ENCODE measurements at places on chromosomes 1 and 21.

DNA sequence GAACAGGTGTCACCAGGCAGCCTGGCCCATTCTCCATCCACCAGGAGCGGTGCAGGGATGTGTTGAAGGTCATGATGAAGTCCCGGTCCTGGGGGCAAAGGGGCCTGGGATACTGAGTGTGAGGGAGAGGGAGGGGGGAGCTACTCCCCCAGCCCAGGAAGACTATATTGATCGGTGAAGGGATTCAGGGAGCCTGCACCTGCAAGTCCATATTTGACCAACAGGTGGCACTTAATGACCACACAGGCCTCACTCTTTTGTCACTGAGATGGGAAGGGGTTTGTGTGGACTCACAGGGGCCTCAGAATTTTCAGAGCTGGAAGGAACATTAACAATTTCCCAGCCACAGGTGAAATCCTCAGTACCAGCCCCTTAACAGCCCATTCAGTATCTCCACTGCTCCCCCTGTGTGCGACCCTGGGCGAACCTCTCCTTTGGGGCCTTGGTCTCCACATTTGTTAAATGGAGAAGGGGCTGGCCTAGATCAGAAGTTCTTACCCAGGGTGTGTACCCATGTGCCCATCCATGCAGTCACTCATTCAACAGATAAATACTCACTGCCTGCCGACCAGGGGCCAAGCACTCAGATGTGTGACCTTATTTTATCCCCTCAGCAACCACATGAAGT is 55.6 kb downstream of the NKAIN1 start:
- peak; percentile 44 for DNase-seq

- DNase-seq: no peak
Observed at GRCh38 chr1:55443175-55443915, 228.2 kb upstream of the USP24 start.

DNA sequence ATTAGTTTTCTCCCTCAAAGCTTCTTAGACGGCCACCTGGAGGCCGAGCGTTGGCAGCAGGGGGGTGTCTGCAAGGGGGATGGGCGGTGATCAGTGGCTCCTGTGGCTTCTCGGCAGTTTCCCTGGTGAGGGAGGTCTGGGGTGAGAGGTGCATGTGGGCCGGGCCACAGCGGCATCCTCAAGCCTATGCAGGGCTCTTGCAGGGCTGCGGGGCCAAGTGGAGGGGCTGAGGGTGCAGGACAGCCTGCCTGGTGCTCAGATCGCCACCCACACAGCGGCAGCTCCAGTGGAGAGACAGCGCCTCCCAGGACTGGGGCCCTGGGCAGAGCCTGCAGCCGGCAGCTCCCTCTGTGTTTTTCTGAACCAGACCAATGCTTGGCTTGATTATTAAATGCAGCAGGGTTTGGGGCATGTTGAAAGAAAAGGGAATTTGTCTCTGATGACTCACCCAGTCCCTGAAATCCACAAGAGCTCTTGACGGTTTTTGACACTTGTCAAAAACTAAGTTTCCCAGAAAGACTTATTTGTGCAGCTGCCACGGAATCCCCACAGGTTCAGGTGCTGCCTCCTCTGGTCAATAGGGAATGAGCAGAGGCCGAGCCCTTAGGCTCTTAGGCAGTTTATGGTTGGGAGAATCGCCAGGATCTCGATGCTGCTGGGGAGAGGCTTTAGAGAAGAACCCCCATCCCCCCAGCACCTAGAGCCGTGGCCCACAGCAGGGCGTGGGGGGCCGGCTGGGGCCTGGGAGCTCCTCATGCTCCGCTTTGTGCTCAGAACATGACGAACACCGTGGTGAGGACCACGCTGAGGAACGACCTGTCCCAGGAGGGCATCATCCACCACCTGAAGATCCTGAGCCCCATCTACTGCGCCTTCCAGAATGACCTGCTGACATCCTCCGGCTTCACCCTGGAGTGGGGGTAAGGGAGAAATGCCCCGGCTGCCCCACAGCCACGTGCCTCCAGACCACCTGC is 54.7 kb downstream of the UMODL1 start:
- no peak for DNase-seq

GRCh38 chr1:60170709-60171108 is 97.1 kb upstream of the C1orf87 start:
- DNase-seq: no peak

GRCh38 chr1:33147997-33148314 is 33.9 kb downstream of the TRIM62 start:
- no peak for DNase-seq

GRCh38 chr1:46638921-46639320 is 22.3 kb upstream of the MOB3C start:
- DNase-seq: no peak

- peak; percentile 65 for DNase-seq
Observed at GRCh38 chr21:25881524-25882376, 147.0 kb downstream of the GABPA start.

GRCh38 chr1:60562740-60563139 is 489.2 kb upstream of the C1orf87 start:
- no peak for DNase-seq

DNA sequence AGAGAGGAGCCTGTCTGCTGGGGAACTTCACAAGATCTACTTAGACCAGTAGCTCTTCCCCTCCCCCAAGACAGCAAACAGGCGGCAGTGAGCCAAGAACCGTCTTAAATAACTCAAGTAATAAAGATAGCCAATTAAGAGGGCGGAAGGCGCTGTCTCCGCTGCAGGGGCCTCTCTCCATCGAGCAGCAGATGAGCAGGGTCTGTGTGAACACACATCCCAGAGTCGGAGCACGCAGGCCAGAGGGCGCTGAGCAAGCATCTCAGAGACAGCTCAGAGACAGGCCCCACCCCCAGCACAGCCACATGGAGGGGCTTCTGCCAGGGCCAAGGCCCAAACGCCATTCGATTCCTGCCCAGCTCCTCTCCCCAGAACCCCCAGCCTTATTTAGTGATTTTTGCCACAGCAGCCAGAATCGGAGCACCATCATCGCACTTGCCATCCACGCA is 11.1 kb downstream of the IFFO2 start:
- no peak for DNase-seq

GRCh38 chr1:192890134-192890533 is 81.3 kb downstream of the RGS2 start:
- DNase-seq: no peak

DNA sequence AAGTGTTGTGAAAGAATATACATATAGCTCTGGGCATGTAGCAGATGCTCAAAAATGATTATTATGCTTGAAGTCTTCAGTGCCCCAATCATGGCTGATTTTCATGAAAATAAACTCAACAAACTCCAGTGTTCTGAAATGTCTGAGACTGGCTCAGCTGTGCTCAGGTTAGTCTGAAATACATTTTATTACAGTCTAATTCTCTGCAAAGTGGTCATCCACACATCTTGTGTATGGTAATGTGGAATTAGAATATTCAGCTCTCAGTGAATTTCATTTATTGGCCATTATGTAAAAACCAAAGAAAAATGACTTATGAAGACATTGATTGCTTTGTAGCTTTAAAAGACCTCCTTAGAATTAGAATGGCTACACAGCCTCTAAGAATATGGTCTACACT is 109.9 kb downstream of the DISC1 start:
- no peak for DNase-seq

- no peak for DNase-seq
Observed at GRCh38 chr1:97824200-97824599, 96.6 kb downstream of the DPYD start.

DNA sequence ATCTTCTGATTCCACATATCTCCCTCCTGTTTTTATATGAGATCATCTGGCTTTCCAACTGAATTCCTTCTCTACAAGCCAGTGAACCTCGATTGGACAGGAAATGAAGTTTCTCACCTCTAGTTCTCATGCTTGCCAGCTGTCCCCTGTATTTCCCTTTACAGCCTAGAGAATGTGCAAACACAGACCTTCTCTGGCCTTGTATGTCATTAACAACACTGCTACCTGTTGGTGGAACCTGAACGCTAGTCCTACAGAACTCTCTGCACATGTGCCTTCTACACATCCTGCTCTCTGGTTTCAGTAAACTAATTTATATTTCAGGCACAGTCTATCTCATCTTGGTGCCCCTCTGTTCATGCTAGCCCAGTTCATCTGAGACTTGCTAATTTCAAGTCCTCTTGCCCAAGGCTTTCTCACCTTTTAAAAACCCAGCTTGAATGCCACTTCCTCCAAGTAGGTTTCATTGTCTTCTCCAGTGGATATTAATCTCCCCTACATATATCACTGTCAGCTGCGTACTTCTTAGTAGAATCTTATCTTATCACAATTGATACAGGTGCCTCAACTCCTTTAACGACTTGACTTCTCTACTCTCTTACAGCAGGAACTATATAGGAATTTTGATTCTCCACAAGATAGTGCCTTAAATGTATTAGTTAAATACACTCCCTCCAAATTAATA is 549.9 kb downstream of the PLPP3 start:
- DNase-seq: no peak

- DNase-seq: no peak
Observed at GRCh38 chr21:33769057-33769456, 126.8 kb downstream of the ITSN1 start.

DNA sequence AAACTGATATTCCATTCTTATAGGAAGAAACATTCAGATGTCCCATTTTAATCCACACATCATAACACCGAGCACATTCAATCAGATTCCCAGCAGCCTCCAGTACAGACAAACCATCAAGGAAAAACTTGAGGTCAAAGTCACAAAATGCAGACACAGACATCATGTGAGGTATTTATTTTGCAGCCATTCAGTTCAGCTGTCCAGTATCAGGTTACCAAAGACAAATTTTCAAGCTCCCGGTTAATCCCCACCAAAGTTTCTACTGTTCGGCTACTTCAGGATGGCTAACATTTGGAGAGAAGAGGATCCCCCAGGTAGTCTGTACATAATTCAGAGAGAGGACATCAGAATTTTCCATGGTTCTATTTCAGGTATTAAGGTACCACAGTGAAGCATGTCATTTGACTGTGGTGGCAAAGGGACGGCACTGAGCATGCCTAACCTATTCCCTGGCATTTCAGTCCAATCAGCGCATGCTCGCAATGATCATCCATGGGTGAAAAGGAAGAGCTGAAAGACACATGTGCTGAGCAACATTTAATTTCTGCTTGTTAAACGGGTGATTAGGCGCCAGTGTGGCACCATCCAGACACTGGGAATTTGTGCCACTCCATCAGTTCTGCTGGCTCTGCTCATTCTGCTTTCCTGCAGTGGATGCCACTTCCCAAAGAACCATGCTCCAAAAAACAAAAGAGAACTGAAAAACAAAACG is 13.6 kb upstream of the NDC1 start:
- no peak for DNase-seq

- no peak for DNase-seq
Observed at GRCh38 chr1:172630056-172630818, 28.7 kb upstream of the FASLG start.

Measured in activated T-cell treated with anti-CD3 and anti-CD28 coated beads, Interleukin-2, amount 50 U/mL, for 72 hours (primary cell).